Stimulated activated CD8-positive, alpha-beta memory T cell treated with anti-CD3 and anti-CD28 coated beads, Interleukin-7, amount 100 ng/mL, for 24 hours (primary cell): ENCODE measurements at places on chromosomes 1 and 21.

- no peak for DNase-seq
Measured at GRCh38 chr1:159548126-159548525, 12.3 kb upstream of the OR10J5 start.

GRCh38 chr1:53982034-53982762 is 35.8 kb downstream of the LDLRAD1 start:
- no peak for DNase-seq

- no peak for DNase-seq
Measured at GRCh38 chr1:64712049-64712448, 32.8 kb upstream of the RAVER2 start.

- DNase-seq, result no peak
Measured at GRCh38 chr1:12616709-12617373, 1.2 kb downstream of the DHRS3 start.

DNA sequence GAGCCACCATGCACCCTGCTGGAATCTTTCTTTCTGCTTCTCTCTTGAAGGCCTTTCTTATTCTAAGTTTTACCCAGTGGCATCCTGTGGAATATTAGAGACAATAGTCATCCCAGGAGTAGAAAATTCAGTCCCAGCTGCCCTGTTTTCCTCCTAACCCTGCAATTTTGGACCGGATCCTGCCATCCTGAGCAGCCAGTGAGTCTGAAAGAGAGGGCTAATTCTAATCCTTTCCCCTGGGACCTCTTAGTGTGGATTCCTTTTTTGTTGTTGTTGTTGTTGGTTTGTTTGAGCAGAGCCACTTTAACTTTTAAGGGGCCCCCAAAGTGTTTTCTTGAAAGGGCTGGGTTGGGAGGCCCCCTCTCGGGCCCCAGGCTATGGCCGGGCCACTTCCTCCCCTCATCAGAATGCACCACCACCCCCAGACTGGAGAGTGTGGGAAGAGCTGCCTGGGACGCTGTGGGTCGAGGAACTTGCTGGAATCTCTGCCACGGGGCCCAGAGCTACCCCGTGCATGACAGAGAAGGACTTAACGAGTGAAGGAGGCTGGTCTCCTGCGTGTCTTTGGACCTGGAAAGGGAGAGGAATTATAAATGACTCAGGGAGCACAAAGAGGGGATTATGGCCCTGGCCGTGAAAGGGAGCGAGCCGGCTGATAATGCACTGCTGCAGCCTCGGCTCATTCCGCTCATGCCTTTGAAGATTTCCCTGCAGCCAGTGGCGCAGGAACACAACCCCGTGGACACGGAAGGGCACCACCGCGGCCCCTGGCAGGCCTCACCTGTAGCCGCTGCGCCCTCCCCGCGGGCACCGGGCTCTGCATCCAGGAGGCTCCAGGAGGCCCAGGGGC is 81.0 kb upstream of the AKT3 start:
- no peak for DNase-seq

DNA sequence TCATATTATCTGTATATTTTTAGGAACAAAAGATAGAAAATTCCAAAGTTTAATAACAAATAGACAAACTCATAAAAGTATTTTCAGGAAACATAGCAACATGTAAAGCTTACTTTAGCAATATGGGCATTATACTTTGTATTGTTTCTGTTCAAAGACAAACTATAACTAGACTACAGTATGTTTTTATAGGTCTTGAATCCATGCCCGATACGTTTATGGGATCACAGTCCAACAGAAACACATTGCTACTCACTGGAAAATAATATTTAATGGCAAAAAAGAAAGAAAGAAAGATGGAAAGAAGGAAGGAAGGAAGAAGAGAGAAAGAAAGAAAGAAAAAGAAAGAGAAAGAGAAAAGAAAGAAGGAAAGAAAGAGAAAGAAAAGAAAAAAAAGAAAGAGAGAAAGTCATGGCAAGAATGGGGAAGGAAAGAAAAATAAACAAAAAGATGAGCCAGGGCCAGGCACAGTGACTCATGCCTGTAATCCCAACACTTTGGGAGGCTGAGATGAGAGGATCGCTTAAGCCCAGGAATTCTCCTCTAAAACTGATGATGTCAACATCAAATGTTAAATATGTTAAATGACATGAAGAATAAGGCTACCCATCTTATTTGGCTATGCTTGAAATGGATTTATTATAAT is 32.7 kb downstream of the TM2D1 start:
- no peak for DNase-seq

DNA sequence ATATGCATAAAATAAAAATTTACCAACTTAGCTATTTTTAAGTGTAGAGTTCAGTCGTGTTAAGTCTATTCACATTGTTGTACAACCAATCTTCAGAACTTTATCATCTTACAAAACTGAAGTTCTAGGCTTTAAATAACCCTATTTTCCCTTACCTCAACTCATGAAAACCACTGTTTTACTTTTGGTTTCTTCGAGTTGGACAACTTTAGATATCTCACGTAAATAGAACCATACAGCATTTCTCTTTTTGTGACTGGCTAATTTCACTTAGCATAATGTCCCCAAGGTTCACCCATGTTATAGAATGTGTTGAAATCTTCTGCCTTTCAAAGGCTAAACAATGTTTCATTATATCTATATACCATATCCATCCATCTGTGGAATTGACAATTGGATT is 819.0 kb upstream of the ADGRL4 start:
- DNase-seq, result no peak

GRCh38 chr1:38953433-38953860 is 11.8 kb upstream of the RHBDL2 start:
- no peak for DNase-seq

DNA sequence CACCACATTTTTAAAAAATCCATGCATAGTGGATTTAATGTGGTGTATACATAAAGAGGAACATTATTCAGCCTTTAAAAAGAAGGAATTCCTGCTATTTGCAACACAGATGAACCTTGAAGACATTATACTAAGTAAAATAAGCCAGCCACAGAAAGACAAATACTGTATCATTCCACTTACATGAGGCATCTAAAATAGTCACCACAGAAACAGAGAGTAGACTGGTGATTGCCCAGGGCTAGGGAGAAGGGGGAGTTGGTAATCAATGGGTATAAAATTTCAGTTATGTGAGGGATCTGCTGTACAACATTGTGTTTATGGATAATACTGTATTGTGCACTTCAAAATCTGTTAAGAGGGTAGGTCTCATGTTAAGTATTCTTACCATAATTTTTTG is 10.0 kb downstream of the FAM163A start:
- no peak for DNase-seq

GRCh38 chr1:202034683-202035462 is 24.5 kb downstream of the ELF3 start:
- DNase-seq, result no peak

DNA sequence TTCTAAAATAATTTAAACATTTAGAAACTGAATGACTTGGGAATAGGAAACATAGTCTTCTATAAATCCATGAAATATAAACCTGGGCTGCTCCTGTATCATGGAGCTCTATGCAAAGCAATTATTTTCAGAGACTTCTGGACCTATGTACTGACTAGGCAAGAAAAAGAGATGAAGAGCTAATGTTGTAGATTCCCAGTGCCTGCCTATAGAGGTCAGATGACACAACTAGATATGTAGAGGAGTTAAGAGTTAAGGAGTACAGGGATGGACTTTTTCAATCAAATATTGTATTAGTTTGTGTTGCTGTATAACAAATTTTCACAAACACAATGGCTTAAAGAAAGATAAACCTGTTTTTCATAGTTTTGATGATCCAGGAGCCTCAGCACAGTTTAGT is 1434.5 kb downstream of the KCNT2 start:
- no peak for DNase-seq

DNA sequence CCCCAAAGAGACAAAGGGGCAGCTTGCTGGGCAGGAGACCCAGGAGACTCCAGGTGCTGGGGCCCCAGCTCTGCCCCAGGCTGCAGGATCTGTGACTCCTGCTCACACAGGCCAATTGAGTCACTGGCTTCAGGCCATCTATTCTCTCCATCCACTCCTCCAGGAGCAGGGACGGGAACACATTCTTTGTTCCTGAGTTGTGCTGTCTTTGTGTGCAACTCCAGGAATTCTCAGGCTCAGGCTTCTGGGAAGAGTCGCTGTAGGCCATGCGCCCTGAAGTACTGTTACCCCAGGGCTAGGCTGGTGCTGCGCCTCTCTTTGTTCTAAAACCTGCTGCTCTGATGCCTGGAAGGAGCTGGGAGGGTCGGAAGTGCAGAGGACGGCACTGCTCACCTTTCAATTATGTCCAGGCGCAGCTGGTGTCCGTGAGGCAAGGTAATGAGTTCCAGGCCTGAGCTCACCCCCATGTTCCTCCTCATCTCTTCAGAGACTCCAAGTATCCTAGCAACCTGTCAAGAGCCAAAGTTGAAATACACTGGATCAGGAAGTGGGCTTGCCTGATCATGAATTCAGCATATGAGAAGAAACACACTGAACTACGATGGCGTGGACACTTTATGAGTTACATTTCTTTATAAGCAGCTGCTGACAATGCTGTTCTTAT is 105.9 kb downstream of the BCAR3 start:
- no peak for DNase-seq

DNA sequence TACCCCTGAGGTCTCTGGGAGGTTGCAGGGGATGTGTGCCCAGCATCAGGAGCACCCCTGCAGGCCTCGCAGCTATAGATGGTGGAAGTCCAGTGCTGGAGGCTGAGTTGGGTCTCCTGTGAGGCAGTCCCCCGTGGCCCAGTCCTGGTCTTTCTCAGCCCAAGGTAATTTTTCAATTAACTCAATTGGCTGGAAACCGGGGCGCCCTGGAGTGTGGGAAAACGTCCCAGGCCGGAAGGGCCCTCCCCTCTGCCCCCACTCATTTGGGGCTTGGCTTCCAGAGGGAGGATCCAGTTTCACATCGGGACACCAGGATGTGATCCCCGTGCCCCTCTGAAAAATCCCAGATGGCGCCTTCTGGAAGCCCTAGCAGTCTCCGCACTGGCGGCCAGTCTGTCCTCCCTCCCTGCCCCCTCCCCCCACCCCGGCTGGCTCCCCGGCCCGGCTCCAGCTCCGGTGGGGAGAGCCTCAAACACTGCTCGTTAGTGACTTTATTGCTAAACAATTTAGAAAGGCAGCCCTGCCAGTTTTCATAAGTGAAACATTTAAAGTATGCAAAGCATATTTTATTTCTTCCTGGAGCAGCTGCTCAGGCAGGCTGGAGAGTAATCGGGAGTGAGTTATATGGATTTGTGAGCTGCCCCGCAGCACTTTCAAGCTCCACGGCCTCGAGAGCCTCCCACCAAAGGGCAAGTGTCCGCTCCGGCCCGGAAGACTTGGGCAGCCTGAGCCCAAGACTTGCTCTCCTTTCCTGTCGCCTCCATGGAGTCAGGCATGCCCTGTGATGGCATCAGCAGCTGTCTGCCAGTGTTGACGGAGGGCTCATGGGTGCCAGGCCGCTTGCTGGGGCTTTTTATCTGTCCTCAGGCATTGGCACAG is 208.2 kb upstream of the TMEM51 start:
- no peak for DNase-seq

GRCh38 chr1:98849969-98850636 is 154.6 kb downstream of the PLPPR5 start:
- DNase-seq, result no peak
